KG1 (cell line): ENCODE measurements at places on chromosomes 4 and X.

DNA sequence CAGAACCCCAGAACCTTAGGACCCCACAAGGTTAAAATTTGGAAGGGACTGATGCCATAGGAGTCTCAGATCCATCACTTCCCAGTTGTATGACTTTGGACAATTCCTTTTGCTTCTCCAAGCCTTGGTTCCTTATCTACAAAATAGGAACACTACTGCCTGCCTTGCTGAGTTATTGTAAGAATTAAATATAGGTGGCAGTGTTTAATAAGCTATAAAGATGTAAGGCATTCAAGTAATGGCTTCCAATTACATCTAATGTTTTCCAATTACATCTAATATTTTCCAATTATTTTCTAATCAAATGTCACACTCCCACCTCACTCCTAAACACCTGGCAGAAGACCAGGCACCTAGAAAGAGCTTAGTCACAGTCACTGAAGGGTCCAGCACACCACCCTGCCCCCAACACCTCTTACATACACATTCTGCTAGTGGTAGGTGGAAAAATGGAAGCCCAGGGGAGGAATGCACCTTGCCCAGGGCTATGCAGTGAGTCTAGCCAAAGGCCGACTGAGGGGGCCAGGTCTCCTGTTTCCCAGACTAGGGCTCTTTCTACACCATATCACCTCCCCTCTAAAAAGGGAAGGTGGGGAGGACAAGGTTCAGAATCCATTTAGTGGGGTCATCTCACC is 24.5 kb upstream of the KDM5C start:
- DNase-seq, result no peak

- DNase-seq, result no peak
Measured at GRCh38 chr4:158236304-158237030, 26.2 kb downstream of the TMEM144 start.

- DNase-seq, result no peak
Measured at GRCh38 chr4:21592970-21593670, 355.5 kb downstream of the KCNIP4 start.

GRCh38 chr4:6951880-6952381 is 42.3 kb downstream of the TBC1D14 start:
- no peak for DNase-seq

- DNase-seq, result no peak
Measured at GRCh38 chr4:180234730-180235129, 2008.5 kb upstream of the TENM3 start.

- DNase-seq, result no peak
Measured at GRCh38 chr4:169385376-169385775, 114.6 kb upstream of the SH3RF1 start.

- no peak for DNase-seq
Measured at GRCh38 chr4:32987111-32987510, 2266.9 kb downstream of the PCDH7 start.

GRCh38 chr4:105127170-105127445 is 19.6 kb upstream of the TET2 start:
- DNase-seq, result no peak

DNA sequence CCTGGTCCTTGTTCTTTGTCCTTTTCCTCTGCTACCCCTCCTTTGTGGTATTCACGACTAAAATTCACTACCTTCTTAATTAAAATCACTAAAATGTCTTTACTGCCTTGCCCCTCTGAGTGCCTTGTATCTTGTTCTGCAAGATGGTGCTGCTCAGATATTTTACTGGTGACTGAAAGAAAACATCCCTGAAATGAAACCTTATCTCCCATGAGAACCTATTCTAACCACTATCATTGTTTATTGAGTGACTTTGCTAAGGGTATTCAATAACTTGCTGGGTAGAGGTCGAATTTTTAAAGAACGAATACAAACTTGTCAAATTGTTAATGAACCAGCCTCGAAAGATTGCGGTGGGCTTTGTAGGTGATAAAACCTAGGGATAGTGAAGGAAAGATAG is 52.8 kb downstream of the SPRY1 start:
- no peak for DNase-seq

GRCh38 chr4:134636338-134637051 is 434.9 kb upstream of the PABPC4L start:
- DNase-seq, result no peak

DNA sequence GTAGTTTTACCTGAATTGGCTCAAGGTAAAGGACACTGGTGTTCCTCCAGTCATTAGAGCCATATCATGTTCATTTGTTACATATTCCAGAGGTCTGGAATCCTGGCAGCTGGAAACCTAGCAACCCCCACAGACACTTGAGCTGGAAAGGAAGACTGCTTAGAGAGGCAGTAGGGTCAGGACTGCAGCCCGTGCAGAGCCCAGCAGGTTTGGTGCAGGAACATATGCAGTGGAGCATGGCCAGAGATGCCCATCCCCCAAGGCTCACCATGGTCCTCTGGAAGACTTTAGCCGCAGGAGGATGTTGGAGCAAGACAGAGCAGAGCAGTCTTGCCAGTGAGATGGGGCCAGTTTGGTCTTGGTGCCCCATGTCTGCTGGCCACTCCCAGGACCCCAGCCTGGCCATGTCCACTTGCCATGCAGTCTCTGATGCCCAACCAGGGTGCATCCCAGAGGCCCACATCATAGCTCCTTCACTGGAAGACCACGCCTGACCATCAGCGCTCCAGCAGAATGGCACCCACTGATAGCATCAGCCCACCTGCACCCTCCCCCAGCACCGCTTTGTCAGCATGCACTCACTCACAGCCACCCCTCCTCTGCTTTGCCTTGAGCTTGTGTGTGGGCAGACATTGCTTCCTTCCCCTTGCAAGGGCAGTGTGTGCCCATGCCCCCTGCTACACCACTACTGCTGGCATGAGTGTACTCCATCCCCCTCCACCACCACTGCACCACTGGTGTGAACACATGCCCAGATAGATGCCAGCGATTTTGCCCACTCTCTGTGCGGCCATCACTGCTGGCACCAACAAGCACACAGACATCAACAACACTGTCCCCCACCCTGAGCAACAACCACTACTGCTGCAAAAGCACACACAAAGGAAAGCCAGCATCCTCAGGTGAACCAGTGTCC is 190.3 kb upstream of the SPOCK3 start:
- DNase-seq, result no peak

DNA sequence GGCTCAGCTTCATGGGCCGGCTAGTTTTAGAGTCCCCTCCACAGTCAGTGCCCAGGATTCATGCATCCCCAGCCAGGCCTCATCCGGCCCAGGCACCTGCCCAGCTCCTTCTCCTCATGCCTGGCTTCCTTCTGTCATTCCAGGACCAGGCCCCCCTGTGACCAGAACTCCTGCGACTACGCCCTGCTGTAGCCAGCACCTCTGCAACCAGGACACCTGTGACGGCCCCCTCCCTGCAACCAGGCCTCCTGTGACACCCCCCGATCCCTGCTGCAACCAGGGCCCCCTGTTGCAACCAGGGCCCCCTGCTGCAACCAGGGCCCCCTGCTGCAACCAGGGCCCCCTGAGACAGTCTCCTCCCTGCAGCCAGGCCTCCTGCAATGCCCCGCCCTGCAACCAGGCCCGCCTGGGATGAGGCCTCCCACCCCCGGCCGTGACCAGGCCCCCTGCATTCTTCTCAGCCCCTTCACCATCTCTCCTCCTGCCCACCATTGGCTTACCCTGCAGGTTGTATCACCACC is 46.8 kb downstream of the HTRA3 start:
- no peak for DNase-seq

DNA sequence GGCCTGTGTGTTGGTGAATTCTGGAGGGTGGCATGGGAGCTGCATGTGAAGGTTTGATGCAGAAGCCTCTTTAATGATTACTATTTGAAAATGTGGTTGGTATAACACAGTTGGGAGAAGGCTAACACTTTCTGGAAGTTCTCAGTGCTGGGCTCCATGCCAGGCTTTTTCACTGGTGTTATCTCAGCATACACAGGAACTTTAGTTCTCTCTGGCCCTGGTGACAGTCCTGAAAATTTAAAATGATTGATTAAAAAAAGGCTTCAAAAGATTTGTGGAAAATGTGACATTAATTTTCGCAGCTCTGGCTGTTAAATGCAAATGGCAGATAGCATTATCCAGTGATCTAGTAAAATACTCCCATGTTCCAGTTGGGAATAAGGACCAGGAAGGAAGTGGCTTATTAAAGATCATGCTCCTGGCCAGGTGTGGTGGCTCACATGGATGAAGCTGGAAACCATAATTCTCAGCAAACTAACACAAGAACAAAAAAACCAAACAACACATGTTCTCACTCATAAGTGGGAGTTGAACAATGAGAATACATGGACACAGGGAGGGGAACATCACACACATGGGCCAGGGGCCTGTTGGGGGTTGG is 36.6 kb downstream of the DIPK2B start:
- no peak for DNase-seq

GRCh38 chrX:55132416-55132815 is 43.6 kb downstream of the PAGE2 start:
- DNase-seq, result no peak

DNA sequence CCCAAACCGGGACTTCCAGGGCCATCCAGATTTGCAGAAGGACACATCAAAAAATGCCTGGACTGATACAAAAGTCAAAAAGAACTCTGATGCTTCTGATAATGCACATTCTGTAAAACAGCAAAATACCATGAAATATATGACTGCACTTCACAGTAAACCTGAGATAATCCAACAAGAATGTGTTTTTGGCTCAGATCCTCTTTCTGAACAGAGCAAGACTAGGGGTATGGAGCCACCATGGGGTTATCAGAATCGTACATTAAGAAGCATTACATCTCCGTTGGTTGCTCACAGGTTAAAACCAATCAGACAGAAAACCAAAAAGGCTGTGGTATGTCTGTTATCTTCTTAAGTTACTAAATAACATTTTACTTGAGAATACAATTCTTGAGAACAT is 9.2 kb downstream of the PLK4 start:
- DNase-seq, result no peak

- DNase-seq, result no peak
Measured at GRCh38 chr4:170853422-170854021, 763.8 kb upstream of the AADAT start.

GRCh38 chrX:133175162-133175561 is 43.0 kb downstream of the TFDP3 start:
- no peak for DNase-seq

GRCh38 chr4:174420316-174420715 is 102.0 kb downstream of the HPGD start:
- DNase-seq, result no peak

GRCh38 chrX:111124418-111124817 is 28.4 kb downstream of the PAK3 start:
- DNase-seq, result no peak

GRCh38 chr4:133972586-133972985 is 229.0 kb downstream of the PABPC4L start:
- DNase-seq, result no peak

GRCh38 chrX:132181364-132181763 is 37.9 kb downstream of the RAP2C start:
- no peak for DNase-seq

DNA sequence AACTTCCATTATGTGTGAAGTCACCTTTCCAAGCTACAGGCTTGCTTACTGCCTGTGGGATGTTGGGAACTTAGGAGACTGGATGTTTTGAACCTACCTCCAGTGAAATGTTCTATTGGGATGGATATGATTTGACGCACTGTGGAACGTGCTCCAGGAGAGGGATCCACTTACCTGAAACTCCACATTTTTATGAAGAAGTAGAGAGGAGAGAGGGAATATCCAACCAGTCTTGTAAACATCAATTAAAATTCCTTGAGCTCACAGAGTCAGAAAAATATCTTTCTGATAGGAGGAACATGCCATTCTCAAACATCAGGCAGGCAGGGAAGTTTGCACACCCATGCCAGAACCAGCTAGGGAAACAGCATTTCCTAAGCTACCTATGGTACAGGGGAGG is 91.1 kb upstream of the MAOA start:
- DNase-seq, result no peak

- no peak for DNase-seq
Measured at GRCh38 chr4:89535251-89535650, 227.7 kb upstream of the GPRIN3 start.

GRCh38 chrX:10855845-10856244 is 235.5 kb upstream of the MID1 start:
- DNase-seq, result no peak

DNA sequence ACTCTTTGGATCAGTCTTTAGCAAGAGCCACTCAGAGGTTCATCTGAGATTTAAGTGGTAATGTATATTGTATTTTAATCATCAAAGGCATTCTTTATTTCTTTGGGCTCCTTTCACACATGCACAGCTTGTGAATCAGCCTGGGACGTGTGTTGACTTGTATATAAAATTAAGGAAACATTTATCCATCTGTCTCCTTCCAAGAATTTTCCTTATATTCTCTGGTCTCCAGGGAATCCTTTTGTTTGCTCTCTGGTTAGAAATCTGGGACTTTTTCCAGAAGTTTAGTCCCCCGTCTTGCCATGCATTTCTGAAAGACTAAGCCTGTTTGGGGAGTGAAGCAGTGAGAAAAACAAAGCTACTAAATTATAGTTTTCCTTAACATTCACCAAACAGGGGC is 212.3 kb downstream of the DCAF12L2 start:
- DNase-seq, result no peak

DNA sequence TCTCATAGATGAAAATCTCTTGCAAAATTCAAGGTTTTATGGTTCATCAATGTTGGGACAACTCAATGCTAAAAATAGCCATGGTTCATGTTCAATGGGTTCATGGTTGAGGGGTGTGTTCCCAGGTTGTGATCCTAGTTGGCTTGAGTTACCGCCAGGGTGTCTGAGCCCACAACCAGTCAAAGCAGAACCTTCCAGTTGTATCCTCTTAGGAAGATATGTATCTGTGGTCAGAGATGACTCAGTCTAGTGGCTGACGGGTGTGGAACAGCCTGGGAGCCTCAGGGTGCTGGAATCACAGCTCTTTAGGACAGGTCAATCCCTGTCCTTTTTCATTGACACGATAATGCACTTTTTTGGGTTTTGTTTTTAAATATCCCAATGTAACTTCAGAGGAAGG is 192.3 kb upstream of the NR3C2 start:
- no peak for DNase-seq

- no peak for DNase-seq
Measured at GRCh38 chr4:30264465-30264864, 455.7 kb upstream of the PCDH7 start.

DNA sequence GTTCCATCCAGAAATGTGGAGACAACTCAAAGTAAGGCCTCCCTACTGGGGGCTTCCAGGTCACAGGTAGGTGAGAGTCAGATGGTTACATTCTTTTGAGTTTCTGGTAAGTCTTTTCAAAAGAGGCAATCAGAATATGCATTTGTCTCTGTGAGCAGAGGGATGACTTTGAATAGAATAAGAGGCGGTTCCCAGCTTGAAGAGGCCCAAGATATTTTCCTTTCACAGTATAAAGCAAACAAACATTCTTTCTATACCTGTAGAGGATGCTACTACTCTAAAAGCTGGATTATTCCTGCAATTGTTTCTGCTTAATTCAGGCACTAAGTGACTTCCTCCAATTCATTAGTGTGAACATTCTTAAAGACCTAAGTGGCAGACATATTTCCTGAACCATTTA is 44.4 kb downstream of the DIAPH2 start:
- DNase-seq, result no peak

DNA sequence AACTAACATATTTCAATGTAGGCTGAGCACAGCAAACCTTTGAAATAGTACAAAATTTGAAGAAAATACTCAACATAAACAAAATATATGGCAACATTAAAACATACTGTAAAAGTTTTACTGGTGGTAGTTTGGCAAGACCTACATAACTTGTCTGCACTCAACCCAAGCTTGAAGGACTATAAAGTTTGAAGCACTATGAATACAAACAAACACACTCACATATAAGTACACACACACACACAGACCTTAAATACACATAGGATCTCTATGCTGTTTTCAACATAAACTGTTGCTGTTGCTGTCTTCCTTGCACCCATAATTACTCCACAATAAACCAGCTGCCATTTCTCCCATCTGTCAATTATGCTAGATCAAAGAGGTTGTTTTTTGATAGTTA is 589.6 kb downstream of the IL15 start:
- DNase-seq, result no peak

GRCh38 chr4:55545151-55545550 is 1.6 kb downstream of the CLOCK start:
- no peak for DNase-seq
